Midbrain (tissue), 1 donor: ENCODE measurements at places on chromosomes 2 and 18.

- no peak for DNase-seq
These were observed 5.0 kb downstream of the NDUFS1 start for GRCh38 chr2:206154197-206154596.

GRCh38 chr2:115483666-115484065 lies 1041.2 kb downstream of the DPP10 start:
- no peak for DNase-seq

DNA sequence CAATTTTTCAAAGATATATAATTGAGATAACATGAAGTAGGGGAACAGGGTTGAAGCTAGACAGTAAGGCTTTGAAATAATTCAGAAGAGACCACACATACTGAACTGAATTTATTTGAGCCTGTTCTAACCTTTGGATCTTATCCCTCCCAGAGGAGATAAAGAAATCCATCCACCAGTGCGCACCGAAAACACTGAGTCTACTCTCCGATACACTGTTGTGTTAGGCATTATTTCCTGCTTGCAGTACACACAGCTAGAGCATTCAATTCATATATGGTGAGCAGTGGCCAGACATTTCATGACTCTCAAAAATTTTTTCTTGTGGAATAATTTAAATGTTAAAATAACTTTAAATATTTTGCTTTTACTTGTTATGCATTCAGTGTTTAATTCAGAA lies 342.7 kb downstream of the GPD2 start:
- DNase-seq = no peak

DNA sequence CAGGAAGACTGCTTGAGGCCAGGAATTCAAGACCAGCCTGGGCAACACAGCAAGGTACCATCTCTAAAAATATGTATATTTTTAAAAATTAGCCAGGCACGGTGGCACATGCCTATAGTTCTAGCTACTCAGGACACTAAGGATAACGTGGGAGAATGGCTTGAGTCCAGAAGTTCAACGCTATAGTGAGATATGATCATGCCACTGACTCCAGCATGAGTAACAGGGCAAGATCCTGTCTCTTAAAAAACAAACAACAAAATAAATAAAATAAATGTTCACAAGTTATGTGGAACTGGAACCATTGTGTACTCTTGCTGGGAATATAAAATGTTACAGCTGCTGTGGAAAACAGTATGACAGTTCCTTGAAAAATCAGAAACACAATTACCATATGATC lies 47.2 kb downstream of the USP34 start:
- no peak for DNase-seq

GRCh38 chr2:226169751-226170581 lies 629.7 kb downstream of the IRS1 start:
- DNase-seq = no peak

GRCh38 chr2:107187870-107188269 lies 301.9 kb upstream of the ST6GAL2 start:
- DNase-seq = no peak

DNA sequence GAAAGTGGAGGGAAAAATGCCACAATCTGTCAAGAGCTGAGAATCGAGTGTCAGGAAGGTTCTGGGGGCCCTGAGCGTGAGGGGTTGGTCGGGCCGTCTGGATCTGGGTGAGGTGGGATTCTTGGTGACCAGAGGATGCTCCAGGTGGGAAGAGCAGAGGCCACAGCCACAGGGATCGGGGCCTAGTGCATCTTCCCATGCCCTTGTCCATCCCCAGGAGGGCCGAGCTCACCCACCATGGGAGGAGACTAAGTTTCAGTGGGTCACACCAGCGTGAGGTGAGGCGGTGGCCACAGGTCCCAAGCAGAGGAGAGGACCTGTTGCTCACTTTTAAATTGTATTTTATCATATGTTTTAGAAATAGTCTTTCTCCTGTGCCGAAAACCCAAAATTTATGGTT lies 70.0 kb downstream of the TMEM18 start:
- no peak for DNase-seq

- DNase-seq = no peak
These were observed 308.4 kb upstream of the CDH2 start for GRCh38 chr18:28485210-28485801.

GRCh38 chr2:48312126-48312525 lies 217.8 kb upstream of the STON1 start:
- DNase-seq = no peak

DNA sequence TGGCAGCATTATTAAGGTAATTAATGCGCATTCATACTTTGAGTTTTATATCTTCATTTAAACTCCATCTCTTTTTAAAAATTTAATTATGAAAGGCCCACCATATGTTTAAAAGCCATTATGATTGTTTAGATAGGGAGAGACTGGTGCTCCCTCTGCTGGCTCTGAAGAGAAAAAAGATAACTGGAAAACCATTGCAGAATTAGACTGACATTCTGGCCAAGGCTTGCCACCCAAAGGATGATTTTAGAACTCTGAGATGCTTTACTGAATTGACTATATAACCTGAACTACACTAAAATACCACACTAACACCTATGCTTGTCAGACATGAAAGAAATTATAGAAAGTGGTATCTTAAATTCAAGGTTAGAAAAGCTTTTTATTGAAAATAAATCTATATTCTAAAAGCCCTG lies 127.6 kb upstream of the SPOPL start:
- peak; percentile 25 for DNase-seq

DNA sequence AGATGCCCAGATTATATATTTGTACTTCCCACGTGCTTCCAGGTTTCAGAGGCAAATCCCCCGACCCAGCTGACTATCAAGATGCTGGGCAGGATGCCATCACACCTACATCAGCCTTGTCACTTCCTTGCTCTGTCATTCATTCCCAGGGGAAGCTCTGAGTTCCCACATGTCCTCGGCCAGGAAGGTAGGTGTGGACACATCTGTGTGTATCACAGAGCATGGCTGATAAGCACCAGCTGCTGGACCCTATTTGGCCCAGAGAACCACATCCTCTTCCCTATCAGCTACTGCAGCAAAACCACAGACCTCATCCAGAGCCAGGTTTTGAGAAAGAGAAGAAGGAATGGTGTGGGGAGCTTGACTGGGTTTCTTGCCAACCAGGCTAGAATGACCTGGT lies 31.9 kb upstream of the ITGA6 start:
- DNase-seq = no peak
